NCI-H1048 (cell line): ENCODE measurements at places on chromosomes 7 and 10.

- no peak for DNase-seq
These were observed 5.1 kb downstream of the HABP2 start for GRCh38 chr10:113557903-113558321.

- DNase-seq, result no peak
These were observed 95.4 kb downstream of the HIPK2 start for GRCh38 chr7:139682136-139683013.

- DNase-seq, result no peak
These were observed 32.2 kb downstream of the IL15RA start for GRCh38 chr10:5945190-5945509.

- no peak for DNase-seq
These were observed 20.8 kb downstream of the RALA start for GRCh38 chr7:39644170-39644569.

- DNase-seq, result no peak
These were observed 229.7 kb upstream of the PFKP start for GRCh38 chr10:2837674-2838073.

DNA sequence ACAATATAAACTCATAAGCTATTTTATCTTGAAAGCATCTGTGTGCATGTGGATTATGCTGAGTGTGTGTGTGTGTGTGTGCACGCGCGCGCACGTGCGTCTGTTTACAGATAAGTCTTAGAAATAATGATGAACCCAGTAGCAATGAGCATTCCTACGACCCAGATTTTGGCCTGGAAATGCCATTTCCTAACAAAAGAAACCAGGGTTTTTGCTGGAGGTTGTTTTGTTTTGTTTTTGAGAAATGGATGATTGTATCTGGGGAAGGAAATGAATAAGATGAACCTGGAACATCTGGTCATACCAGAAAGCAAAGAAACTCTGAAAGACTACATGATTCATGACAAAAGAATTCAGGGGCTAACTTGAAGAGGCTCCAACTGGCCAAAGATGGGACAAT is 22.1 kb upstream of the LMOD2 start:
- DNase-seq, result no peak

GRCh38 chr10:3783682-3784432 is 1.2 kb downstream of the KLF6 start:
- DNase-seq, result peak; percentile 56

DNA sequence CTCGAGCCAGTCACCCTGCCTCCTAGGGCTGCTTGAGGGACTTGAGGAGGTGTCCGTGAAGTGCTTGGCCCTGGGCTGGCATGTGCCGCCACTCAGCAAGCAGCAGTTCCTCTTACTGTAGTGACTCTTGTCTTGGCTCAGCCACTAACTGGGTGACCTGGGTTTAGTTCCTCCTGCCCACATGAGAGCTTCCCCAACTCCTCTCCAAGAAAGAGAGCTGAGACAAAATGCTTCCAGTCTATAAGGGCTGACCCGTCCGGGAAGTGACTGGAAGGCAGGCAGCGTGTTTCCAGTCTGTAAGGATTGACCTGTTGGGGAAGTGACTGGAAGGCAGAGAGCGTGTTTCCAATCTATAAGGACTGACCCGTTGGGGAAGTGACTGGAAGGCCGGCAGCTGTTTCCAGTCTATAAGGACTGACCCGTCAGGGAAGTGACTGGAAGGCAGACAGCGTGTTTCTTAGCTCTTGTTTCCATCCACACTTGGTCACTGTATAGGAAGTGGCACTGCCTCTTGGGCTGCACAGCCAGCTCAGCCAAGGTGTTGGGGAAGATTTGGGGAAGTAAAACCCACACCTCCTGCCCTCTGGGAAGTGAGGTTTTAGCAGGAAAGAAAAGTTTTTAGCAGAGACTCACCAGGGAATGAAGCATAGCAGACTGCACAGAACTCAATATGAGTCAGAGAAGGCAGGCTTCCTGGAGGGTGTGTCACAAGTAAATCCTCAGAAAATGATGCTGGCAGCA is 53.3 kb upstream of the PPIF start:
- no peak for DNase-seq

- no peak for DNase-seq
These were observed 236.1 kb downstream of the PTPRN2 start for GRCh38 chr7:158351481-158351880.

DNA sequence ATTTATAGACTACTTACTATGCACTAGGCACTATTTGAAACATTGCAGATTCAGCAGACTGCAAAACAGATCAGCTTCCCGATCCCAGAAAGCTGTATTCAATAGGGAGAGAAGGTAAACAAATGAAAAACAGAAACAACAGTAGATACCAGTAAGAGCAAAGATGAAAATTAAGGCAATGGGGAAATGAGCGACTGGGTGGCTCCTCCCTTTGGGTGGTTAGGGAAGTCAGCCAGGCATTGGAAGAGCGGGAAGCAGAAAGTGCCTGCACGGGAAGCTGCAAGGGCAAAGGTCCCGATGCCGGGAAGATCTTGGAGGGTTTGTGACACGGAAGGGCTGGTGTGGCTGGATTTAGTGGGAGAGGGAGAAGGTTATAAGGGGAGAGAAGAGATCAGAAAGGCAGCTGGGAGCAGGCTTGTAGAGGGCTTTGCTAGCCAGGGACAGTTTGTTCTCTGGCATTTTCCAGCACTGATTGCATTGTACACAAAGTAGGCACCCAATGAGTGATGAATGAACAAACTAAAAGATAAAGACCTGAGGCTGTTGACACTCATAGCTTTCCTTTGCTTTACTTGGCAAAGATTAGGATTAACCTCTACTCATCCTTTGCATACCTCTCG is 67.8 kb downstream of the NAMPT start:
- no peak for DNase-seq

DNA sequence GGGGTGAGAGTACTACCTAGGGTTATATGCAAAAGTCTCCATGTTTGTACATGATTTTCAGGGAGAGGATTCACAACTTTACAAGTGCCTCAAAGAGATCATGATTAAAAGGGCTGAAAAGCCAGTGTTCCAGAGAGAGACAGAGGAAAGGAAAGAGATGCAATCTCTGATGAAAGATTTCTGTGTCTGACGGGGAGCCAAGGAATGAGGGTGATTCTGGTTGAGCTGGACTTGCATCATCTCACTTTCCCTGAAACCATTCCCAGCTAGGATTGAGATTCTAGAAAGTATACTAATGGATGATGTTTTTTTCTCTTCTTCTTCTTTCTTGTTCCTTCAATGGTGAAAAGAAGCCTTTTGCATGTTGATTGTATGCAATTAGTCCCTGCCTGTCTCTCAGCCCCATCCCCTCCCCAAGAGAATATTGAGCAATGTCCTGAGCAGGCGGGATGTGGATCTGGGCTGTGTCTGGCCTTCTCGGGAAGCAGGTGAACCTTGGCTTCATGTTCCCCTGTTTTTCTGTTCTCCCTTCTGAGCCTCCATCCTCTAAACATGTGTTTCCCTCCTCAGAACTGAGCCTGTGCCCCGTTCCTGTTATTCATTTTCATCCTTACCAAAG is 186.1 kb downstream of the ZNF365 start:
- no peak for DNase-seq

DNA sequence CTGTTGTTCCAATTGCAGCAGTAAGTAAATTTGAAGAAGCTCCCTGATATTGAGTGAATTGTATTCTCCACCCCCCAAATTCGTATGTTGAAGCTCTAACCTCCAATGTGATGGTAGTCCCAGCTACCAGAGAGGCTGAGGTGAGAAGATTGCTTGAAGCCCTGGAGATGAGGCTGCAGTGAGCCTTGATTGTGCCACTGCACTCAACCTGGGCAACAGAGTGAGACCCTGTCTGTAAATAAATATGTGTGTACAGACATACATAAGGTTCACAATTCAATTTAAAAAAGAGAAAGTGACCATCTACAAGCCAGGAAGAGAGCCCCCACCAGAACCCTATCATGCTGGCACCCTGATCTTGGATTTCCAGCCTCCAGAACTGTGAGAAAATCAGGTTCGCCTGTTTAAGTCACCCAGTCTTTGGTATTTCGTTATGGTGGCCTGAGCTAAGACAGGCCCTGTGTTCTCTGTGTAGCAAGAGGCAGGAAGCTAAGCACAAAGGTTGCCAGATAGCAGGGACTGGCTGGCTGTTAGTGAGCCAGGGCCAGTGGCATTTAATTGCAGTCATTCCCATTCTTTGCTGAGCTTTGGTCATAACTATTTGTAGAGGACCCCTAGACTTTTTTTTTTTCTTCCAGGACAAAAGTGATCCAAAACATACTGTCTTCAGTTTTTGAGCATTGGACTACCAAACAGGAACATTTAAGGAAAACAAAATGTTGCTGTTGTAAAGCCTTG is 45.6 kb downstream of the AUTS2 start:
- DNase-seq, result no peak

DNA sequence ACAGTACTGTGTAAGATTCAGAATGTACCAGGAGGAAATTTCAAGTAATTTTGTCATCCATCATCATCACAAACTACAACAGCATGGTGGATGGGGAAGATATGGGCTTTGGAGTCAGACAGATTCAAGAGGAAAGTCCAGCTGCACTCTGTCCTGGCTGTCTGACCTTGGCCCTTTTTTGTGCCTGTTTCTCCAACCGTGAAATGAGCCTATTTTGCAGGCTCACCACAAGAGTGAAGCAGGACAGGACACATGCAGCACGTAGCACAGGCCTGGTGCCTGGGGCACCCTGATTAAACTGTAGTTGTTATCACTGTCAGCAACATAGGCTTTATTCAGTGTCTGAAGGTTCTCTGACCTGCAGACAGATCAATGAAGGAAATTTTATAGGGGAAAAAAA is 37.6 kb downstream of the RHOBTB1 start:
- no peak for DNase-seq

DNA sequence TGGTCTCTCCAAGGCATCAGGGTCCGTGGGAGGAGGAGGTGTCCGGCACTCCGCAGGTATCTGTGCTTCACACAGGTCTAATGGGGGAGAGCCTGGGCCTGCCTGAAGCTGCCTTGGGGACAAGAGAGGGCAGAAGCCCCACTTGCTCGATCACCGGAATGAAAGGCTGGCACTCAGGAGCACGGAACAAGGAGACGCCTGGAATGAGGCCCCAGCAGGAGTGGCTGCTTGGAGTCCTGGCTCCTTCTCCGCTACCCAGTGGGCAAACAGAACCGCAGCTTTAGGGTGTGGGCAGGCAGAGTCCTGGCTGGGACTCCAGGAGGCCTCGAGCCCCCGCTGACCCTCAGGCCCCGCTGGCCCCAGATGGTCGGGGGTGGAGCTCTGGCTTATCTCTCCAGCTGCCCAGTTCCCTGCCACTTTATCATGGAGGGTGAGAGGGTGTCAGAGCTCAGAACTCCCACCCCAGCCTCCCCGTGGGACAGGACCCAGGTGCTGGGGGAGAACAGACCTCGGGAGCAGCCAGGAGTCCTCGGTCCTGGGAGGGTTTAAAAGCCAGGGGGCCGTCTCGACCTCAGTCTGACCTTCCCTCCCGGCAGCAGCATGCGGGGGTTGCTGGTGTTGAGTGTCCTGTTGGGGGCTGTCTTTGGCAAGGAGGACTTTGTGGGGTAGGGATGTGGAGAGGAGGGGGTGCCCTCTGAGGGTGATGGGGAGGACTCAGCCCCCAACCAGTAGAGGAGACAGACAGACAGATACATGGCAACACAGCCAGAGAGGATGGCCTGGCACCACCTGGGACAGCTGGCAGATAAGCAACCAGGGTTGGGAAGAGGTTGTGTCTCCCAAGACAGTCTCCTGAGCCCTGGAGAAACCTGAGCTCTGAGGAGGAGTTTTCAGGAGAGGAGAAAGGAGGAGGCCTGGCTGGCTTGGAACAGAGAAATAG is at the start of gene CPA1:
CPA1 (plus strand) TSS at position 574 of the 940 bp plus-strand sequence; CDS start at position 601, 27 bp downstream.
- DNase-seq, result no peak

GRCh38 chr10:103192089-103192450 is 1.0 kb downstream of the NT5C2 start:
- no peak for DNase-seq

GRCh38 chr10:70993051-70993450 is 104.7 kb upstream of the PCBD1 start:
- DNase-seq, result no peak

- no peak for DNase-seq
These were observed 481.0 kb downstream of the TNS3 start for GRCh38 chr7:47100817-47101435.

- DNase-seq, result no peak
These were observed 15.1 kb upstream of the RALA start for GRCh38 chr7:39608278-39608677.

- no peak for DNase-seq
These were observed 480.9 kb downstream of the ETV1 start for GRCh38 chr7:13508586-13508985.

- DNase-seq, result no peak
These were observed 526.8 kb downstream of the PLXDC2 start for GRCh38 chr10:20343036-20343435.

DNA sequence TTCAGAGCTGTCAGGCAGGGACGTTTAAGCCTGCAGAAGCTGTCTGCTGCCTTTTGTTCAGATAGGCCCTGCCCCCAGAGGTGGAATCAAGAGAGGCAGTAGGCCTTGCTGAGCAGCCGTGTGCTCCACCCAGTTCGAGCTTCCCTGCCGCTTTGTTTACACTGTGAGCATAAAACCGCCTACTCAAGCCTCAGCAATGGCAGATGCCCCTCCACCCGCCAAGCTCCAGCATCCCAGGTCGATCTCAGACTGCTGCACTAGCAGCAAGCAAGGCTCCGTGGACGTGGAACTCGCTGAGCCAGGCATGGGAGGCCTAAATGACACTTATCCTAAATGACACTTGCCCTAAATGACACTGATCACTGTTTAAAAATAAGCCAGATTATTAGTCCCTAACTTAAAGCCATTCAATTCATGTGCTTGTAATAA is 6.8 kb upstream of the ASB15 start:
- DNase-seq, result no peak

GRCh38 chr10:103111918-103112877 is 80.9 kb downstream of the NT5C2 start:
- no peak for DNase-seq

GRCh38 chr10:24826009-24826408 is 102.3 kb upstream of the ARHGAP21 start:
- DNase-seq, result no peak

- DNase-seq, result no peak
These were observed 228.7 kb downstream of the CNTNAP2 start for GRCh38 chr7:146345251-146345650.

DNA sequence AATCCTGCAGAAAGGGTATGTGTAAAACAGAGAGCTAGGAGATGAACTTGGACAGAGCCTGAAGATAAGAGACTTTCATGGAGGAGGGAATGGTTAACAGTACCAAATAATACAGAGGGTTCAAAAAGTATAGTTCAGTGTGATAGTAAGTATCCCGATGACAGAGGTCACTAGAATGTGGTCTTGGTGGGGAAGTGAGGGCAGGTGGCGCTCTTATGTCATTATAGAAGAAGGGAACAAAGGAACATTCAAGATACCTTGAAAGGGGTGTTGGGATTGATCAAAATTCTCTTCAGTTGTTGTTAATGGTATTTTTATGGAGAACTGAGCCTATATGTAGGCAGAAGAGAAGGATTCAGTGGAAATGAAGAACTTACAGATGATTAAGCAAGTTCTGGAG is 312.5 kb downstream of the SUGCT start:
- DNase-seq, result no peak

GRCh38 chr10:104415526-104416165 is 62.0 kb downstream of the CFAP58 start:
- no peak for DNase-seq

- DNase-seq, result no peak
These were observed 855 bp downstream of the ATP6V1F start for GRCh38 chr7:128863433-128863989.

- DNase-seq, result no peak
These were observed 21.2 kb downstream of the CLEC2L start for GRCh38 chr7:139544645-139545044.
